ENCODE measurements at places on chromosomes 3 and 15.

- no peak for DNase-seq
Measured at GRCh38 chr3:114392831-114393230, 99.0 kb downstream of the TIGIT start.

DNA sequence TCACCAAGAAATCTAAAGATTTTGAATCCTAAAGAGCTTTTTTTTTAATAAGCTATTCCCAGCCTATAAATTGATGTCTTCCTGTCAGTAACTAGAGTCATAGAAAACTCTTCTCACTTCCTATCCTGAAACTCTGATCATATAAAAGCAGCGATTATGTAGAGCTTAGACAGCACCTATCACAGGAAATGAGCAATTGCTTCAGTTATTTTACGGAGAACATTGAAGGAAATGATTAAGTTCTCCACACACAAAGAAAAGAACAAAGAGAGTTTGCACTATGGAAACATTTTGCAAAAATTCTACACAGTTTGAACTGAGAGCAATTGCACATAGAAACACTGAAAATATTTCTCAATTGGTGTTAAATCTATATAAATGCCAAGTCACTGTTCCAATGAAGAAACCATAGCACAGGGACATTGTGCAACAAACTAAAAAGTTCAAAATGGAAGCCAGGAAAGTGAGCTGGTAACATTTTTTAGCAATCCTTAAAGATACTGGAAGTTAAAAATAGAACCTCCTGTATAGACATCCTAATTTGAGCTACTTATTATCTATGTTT, 291.5 kb upstream of the ARHGEF26 start:
- no peak for DNase-seq

DNA sequence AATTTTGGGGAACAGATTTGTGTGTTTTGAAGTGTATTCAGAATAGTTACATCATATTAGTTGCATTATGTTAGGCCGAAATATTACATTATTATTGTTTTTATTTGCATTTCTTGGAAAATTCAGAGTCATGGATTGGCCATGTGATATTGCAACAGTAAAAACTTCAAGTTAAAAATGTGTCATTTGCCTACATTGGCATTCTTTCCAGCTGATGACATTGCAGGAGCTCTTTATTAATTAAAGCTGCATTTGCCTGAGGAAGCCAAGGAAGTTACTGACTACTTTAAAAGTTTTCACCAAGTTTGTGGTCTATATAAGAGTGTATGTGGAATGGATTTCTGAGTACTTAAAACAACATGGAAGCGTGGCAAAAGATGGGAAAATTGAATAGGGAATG, 726.4 kb upstream of the SGO1 start:
- DNase-seq, result no peak

GRCh38 chr3:38232701-38233100, 32.9 kb upstream of the SLC22A13 start:
- DNase-seq, result no peak

- DNase-seq, result no peak
Measured at GRCh38 chr3:196778755-196779154, 39.1 kb downstream of the PAK2 start.

GRCh38 chr15:59247364-59247763, 40.7 kb downstream of the LDHAL6B start:
- DNase-seq, result peak; percentile 59

DNA sequence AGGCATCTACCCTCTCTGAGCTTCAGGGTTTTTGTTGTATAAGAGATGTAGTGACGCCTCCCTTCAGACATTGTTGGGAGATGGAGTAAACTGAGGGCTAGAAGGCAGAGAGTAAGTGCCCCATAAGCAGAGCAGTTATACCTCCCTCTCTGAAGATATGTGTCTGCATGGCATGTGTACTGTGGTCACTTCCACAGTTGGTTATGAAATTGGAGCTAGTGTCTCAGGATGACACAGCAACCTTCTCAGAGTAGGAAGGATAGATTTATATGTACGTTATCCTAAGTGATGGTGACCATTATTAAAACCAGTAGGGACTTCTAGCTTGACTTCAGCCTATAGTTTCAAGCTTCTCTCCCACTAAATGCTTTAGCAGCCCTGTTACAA, 17.9 kb downstream of the PXK start:
- DNase-seq, result peak; percentile 49

GRCh38 chr3:179933080-179933479, 103.7 kb downstream of the PEX5L start:
- DNase-seq, result no peak

DNA sequence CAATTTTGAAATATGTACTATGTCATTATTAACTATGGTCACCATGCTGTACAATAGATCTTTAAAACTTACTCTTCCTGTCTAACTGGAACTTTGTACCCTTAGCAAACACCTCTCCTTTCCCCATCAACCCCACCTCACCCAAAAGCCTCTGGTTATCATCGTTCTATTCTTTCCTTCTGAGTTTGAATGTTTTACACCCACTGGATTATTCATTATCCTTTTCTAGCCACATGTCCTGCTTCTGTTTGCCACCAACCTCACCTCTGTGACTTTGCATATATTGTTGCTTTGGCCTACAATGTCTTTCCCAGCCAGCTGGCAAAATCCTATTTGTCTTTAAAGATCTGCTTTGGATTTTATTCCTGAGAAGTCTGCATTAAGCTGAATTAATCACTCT, 102.6 kb upstream of the TSPAN3 start:
- DNase-seq, result no peak

DNA sequence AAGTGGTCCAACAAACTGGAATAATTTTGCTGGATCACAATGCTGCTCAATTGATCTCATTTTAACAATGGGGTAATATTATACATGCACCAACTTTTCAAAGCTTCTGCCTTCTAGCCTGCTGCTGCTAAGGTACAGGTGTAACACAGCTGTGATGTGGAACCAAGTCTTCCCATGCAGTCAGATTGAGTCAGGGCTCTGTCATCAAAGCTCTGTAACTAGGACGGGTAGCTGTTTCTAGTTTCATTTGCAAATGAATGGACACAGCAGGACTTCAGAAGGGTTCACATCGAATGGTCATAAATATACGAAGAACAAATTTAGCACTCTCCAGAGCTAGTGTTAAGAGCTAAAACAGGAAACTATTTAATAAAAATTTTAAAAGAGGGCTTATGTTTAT, 189.2 kb downstream of the USP13 start:
- DNase-seq, result no peak

DNA sequence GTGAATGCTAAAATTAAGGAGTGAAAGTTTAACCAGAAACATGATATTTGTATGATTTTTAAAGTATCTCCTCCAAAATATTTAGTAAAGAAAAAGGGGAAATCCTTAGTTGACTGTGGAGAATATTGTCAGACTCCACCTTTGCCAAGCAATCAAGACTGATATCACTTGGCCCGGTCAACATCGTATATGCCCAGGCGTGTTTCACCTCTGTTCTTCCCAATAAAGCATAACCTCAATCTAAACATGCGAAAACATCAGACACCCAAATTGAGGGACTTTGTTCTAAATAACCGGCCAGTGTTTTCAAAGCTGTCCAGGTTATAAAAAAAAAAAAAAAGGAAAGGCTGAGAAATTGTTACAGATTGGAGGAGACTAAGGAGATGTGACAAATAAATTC, 54.2 kb upstream of the PPP4R2 start:
- no peak for DNase-seq

- DNase-seq, result no peak
Measured at GRCh38 chr15:22939051-22939450, 41.1 kb downstream of the CYFIP1 start.

GRCh38 chr3:158789592-158789991, 12.3 kb upstream of the MFSD1 start:
- peak; percentile 64 for DNase-seq

- DNase-seq, result no peak
Measured at GRCh38 chr3:171451915-171452314, 8.3 kb downstream of the TNIK start.

DNA sequence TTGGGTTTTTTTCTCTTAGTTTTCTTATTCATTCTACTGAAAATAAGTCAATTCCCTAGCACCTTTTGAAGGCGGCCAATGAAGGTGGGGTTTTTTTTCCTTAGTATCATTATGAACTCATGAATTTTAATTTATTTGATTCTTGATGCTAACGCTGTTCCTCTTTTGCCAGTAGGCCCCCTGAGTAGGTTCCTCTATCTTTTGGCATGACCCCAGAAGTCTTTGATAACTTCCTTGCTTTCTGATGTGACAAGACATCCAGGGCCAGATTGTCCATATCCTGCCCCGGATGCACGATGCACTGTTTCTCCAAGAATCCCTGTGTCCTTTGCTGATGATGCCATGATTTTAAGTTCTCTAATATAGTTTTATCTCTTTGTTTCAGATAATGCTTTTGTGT, 20.6 kb downstream of the LRRK1 start:
- no peak for DNase-seq

DNA sequence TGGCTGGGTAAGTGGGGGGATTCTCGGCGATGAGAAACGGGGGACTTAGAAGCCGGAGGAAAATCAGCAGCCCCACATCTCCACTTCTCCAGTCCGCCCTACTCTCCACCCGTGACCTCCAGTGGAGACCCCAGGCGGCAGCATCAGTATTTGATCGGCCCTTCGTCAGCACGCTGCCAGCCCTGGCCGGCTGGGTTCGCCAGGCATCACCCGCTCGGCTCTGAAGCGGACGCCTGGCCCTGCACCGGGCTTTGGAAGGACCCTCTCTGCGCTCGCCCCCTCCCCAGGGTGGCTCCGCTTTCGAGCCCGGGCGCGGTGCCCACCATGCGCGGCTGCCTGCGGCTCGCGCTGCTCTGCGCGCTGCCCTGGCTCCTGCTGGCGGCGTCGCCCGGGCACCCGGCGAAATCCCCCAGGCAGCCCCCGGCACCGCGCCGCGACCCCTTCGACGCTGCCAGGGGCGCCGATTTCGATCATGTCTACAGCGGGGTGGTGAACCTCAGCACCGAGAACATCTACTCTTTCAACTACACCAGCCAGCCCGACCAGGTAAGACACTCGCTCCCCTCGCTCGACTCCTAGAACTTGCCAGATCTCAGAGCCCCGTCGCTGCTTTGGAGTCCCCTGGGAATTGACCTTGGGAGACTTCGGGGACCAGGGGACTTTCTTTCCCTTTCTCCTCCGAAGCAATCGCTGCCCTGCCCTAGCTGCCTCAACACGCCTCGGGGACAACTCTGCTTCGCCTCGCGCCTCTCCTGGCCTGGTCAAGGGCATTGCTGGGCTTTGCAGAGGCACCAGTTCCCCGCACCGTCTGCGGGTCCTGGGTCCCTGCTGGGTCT, 561 bp downstream of the SIDT1 start:
- DNase-seq, result no peak

DNA sequence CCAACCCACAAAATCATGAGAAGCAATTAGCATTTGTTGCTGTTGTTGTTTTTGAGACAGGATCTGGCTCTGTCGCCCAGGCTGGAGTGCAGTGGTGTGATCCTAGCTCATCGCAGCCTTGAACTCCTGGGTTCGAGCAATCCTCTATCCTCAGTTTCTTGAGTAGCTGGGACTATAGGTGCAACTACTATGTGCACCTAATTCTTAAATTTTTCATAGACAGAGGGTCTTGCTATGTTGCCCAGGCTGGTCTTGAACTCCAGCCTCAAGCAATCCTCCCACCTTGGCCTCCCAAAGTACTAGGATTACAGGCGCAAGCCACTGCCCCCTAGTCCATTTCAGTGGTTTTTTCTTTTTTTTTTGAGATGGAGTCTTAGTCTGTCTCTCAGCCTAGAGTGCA, 18.3 kb downstream of the PARP16 start:
- no peak for DNase-seq

GRCh38 chr3:59240666-59241255, 190.9 kb upstream of the CFAP20DC start:
- no peak for DNase-seq

- DNase-seq, result peak; percentile 13
Measured at GRCh38 chr3:150312018-150312657, 96.0 kb upstream of the TSC22D2 start.

DNA sequence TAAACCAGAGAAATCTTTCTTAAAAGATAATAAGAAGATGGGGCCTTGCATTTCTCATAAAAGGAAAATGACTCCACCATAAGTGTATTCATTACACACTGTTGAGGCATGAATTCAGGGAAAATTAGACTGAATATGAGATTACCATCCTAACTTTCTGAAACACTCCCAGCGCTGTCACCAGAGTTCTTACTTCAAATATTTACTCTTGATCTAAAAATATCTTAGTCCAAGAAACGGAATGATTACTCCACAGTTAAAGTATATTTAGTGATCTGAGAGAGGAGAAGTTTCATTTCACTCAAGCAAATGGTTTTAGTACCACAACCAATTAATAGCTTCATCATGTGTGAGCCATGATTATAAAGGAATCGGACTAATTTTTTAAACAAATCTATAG, 300.3 kb downstream of the ZBTB20 start:
- DNase-seq, result no peak

DNA sequence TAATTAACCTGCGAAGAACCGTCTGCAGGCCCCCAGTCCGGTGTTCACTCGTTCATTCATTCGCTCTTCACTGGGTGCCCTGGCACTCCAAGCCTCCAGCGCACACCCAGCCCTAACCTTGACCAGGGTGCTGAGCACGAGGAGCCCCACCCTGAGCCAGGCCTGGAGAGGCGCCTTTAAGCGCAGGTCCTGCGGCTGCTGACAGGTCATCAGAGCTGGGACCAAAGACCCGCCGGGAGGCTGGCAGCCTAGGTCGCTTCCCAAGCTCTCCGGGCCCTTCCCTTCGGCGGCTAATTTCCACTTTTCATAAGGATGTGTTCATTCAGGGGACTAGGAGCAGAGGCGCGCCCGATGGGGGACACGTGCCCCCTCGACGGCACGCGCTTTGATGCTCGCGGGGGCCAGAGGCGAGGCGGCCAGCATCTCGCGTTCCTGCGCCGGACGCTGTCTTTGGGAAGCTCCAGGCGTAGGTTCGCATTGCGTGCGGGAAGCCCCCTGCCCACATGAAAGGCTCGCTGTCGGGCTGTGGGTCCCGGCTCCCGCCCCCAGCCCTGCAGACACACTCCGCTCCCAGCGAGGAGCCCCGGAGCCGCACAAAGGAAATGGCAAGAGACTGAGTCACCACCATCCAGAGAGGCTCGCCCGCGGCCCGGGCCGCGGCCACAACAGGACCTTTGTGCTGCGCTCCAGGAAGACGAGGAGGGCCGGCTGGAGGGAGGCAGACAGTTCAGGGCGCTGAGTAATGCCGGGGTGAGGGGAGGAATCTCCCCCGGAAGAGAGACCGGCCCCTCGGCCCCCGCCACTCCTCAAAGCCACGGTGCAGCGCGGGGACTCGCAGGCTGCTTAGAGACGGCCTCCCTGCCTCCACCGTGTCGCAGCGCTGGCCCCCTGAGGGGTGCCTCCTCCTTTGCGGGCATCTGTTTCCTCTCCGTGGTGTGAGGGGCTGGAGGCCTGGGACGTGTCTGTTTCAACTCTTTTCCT, 266.4 kb upstream of the HES1 start:
- DNase-seq, result peak; percentile 75

DNA sequence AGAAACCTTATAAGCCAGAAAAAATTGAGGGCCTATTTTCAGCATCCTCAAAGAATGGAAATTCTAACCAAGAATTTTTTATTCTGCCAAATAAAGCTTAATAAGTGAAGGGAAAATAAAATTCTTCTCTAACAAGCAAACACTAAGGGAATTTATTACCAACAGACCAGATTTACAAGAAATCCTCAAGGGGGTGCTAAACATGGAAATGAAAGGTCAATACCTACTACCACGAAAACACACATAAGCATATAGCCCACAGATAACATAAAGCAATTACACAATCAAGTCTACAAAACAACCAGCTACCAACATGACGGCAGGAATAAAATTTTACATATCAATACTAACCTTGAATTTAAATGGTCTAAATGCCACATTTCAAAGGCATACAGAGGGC, 883.5 kb downstream of the SI start:
- DNase-seq, result no peak

Measured in suppressor macrophage treated with lipopolysaccharide for 4 hours (primary cell).